ENCODE measurements at places on chromosomes 6 and 20. TPM values are rescaled to one million over a fixed set of nuclear protein-coding genes. Genes with fewer than 3 reads are reported as not detected.

Gene GNMT
- not detected for total RNA-seq

Gene LINC00237
- not detected for total RNA-seq

Gene RSPO3
- total RNA-seq, result 0.19 TPM

Gene SDHAF4
- total RNA-seq, result 4.1 TPM

Gene TPBG
- total RNA-seq, result 9.4 TPM

Gene TMC2
- not detected for total RNA-seq

Gene OTOR
- total RNA-seq, result not detected

Gene SYTL3
- total RNA-seq, result 0.70 TPM

Gene CFB
- total RNA-seq, result 1.6 TPM

Gene TSHZ2
- 1.9 TPM for total RNA-seq

Gene SLC16A10
- total RNA-seq, result 0.19 TPM

Gene GPSM3
- total RNA-seq, result 3.1 TPM

Gene TAF4
- total RNA-seq, result 3.6 TPM

Gene TREM2
- not detected for total RNA-seq

Gene MROH8
- 0.74 TPM for total RNA-seq

Gene RAET1L
- total RNA-seq, result not detected

Gene SNAP25
- total RNA-seq, result not detected

Gene CALHM6
- total RNA-seq, result 0.85 TPM

Gene ALDH8A1
- 0.37 TPM for total RNA-seq

Gene MYB
- 0.19 TPM for total RNA-seq

Measured in dermis blood vessel endothelial cell (primary cell).